ENCODE measurements at places on chromosomes 2 and 18. TPM values are rescaled to one million over a fixed set of nuclear protein-coding genes. Genes with fewer than 3 reads are reported as not detected.

DNA sequence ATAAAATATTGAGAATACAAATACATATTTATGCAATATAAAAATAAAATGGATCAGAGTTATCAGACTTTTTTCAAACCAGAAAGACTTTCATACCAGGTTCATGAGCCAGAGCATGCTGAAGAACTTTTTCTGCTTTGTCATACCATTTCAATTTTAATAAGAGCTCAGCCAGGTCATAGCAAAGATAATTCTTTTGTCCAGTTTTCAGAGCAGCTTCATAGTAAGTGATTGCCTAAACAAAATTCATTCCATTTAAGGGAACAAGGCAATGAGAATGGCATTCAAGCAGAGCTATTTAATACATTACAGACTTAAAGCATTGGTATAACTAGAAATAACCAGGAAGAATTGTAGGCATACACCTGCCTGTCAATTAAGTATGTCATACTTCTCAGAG is 42.3 kb downstream of the TTC21B start:
- no peak for DNase-seq

DNA sequence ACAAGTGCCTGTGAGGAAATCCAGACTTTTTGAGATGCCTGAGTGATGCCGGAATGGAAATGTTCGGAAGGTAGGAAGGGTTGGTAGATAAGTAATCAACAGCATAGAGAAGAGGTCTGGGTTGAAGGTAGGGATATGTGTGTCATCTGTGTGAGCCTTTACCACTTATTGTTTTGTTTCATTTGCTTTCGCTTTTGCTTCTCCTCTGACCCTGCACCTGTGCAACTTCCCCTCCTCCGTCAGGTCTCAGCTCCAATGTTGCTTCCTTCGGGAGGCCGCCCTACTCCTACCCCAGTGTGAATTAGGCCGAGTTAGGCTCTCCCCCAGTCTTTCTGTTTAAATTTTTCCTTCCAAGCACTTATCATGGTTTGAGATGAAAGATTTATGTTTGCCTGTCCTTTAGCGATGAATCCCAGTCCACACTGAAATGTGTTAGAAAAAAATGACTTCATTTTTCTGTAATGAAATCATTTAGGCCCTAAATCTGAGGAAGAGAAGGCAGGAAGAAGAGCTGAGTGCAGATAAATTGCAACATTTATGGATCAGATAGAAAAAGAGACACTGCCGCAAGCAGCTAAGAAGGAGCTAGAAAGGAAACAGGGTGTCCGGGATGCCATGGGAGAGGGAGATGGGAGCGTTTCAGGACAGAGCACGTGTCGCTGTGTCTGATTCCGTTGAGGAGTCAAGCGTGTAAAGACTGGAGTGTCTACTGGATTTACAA is 139.6 kb upstream of the PELI1 start:
- no peak for DNase-seq

DNA sequence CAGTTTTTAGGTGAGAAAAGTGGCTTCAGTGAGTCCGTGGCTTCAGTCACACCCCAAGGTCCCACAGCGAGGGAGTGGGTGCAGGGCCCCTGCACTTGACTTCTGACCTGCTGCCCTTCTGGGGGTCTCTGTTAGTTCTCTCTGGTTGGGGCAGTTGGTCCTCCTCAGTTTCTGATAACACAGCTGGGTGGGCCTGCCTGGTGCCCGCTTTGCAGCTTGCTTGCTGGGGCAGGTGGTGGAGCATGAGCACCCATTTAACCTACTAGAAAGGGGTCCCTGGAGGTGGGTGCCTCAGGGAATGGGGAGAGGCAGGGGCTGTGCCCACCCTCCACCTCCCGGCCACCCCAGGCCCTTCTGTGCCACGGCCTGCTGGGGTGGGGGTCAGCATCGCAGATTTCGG is 83.2 kb downstream of the ASB1 start:
- DNase-seq, result no peak

Gene MAPK4
- total RNA-seq, result 1.4 TPM

DNA sequence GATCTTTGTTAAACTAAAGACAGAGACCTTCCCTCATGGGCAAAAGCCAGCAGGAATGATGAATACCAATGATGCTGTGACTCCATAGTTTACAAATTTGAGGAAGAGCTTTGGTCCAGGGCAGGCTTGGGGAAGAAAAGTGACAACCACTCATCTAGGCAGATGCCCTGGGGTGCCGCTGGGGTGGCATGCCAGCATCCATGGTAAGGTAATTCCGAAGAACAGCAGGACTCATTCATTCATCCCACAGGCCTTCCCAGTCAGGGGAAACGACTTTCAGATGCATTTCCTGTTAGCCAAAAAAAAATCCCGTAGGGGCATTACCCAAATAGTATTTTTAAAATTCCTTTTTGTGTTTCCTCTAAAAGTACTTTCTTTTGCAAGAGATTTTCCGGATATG is 180.7 kb upstream of the SERPINE2 start:
- DNase-seq, result no peak

DNA sequence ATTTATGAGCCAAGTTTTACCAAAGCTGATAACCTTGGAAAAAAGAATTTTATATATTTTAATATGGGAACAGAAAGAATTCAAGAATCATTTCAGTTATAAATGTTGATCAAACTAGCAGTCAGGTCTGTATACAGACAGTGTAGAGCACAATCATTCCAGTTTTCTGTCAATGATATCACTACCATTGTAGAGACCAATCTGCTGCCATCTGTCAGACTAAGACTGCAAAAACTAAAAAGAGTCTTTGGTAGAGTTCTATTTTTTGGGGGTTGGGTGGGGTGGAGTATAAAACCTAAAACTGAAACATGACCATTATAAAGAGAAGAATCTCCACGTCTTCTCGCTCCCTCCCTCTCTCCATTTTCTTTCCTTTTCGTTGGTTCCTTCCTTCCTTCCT is 204.7 kb upstream of the UBE2E3 start:
- no peak for DNase-seq

- no peak for DNase-seq
These were observed 32.7 kb downstream of the QPCT start for GRCh38 chr2:37377187-37377532.

Gene RBBP8
- total RNA-seq, result 55.5 TPM

DNA sequence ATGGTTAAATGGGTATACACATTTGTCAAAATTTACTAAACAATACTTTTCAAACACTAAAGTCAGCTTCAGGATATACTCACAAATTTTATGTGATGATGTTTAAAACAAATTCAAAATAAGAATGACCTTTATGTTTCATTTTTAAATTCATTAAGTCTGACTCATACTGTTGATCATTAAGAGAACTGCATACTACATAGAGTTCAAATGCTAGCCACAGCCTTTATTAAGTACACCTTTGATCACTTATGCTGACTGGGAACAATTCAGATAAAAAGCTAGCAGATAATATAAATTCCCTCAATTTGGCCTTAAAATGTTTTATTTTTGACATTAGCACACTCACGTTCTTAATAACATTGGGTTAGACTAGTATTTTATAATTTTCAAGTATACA is 14.1 kb downstream of the LMAN1 start:
- DNase-seq, result no peak

DNA sequence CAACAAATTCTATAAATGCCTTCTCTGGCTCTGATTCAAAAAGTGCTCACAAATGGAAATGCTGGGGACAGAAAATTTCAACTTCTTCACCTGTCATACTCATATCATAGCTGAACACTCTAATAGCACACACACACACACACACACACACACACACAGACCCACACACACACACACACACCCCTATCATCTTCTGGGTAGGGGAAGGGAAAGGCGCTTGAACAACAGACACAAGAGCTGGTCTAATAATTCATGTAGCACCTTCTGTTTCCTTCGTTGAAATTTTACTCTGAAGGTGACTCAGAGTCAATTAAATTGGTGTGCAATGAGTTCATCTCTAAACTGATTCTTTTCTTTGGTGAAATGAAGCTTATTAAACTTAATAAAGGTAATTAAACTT is 32.9 kb downstream of the CD28 start:
- no peak for DNase-seq

Gene HDAC4
- 45.7 TPM for total RNA-seq

DNA sequence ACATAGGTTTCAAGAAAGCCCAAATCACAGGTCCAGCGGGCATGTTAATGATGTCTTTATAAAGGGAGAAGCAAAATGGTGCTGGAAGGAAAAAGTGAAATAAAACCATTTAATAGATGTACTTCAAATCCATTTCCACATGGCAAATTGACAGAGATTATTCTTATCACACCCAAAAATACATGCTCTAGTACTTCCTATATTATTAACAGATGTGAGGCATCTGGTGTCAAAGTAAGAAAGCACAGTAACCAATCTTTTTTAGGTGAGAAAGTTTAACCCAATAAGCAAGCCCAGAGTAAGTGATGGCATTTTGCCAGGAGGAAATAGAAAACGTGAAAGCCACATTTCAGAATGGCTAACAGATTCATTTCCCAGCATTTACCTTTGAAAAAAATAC is 128.0 kb downstream of the ABCA12 start:
- no peak for DNase-seq

Gene RGPD3
- 0.28 TPM for total RNA-seq

Gene HOXD13
- total RNA-seq, result 0.35 TPM

DNA sequence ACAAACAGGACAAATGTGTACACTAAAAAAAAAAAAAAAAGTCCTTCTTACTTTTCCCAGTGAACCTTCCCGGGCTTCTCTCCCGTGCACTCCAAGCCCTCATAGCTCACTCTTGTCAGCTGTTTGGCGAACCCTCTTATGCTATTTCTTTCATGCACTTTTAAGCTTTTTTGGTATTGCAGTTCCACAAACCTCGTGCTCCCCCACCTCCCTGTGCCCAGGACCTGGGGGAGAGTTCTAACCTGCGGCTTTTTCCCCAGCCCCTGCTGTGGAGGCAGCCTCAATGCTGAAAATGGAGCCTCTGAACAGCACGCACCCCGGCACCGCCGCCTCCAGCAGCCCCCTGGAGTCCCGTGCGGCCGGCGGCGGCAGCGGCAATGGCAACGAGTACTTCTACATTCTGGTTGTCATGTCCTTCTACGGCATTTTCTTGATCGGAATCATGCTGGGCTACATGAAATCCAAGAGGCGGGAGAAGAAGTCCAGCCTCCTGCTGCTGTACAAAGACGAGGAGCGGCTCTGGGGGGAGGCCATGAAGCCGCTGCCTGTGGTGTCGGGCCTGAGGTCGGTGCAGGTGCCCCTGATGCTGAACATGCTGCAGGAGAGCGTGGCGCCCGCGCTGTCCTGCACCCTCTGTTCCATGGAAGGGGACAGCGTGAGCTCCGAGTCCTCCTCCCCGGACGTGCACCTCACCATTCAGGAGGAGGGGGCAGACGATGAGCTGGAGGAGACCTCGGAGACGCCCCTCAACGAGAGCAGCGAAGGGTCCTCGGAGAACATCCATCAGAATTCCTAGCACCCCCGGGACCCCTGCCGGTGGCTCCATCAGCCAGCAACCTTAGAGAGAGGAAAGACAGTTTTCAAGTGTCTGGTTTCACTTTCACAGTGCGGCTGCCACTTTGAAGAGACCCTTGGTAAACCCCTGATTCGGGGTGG is 826 bp downstream of the KCNE4 start:
- no peak for DNase-seq

All from endodermal cell (in vitro differentiated cells).